Activated naive CD8-positive, alpha-beta T cell treated with anti-CD3 and anti-CD28 coated beads, Interleukin-2, amount 50 U/mL, for 16 hours (primary cell): ENCODE measurements at places on chromosomes 4 and X.

- no peak for DNase-seq
Observed at GRCh38 chrX:40945361-40945713, 139.9 kb upstream of the USP9X start.

DNA sequence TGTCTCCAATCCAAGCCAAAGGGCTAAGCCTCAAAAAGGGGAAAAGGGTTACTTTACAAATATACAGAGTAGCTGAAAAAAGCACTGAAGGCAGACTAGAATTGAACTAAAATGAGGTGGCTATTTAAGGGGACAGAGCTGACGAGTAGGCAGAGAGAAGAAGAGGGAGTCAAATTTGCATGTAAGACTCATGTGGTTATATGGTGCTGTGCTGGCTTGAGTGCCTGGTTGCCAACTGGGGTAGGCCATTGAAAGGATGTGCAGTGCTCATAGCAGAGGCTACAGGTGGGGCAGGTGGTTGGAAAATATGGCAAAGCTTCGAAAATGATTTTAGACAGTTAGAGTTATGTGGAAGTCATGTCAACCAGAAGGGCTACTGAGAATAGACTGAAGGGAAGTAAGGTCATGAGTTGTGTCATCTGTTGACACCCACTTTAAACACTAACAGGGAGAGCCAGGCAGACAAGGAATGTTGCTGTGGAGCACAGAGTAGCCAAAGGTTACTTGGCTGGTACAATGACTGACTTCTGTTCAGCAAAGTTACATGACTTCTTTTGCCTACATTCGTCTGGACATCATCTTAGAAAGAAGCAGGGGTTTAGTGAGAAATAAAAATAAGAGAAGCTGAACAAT lies 1210.4 kb downstream of the ADGRL3 start:
- no peak for DNase-seq

GRCh38 chrX:104098151-104098808 lies 14.0 kb upstream of the ZCCHC18 start:
- DNase-seq = peak; percentile 23

GRCh38 chr4:92497141-92497540 lies 193.4 kb downstream of the GRID2 start:
- no peak for DNase-seq

- DNase-seq = no peak
Observed at GRCh38 chr4:37837446-37837845, 11.0 kb downstream of the PGM2 start.

DNA sequence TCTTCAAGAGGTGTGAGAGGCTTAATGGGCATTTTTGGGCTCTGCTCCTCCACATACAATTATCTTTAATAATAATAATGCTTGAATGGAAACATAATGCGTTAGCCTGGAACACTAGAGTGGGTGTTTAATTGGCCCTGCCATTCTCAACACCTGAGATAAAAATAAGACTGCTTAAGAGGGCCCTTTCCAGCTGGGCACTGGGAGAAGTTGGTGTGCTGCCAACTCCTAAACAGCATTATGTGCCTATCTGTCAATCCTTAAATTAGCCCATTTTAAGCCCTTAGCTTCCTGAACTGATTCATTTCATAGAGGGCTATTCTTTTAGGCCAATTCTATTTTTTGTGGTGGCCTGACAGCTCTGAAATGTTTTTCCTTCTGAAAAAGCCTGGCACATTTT lies 211.1 kb upstream of the ZIC3 start:
- no peak for DNase-seq

DNA sequence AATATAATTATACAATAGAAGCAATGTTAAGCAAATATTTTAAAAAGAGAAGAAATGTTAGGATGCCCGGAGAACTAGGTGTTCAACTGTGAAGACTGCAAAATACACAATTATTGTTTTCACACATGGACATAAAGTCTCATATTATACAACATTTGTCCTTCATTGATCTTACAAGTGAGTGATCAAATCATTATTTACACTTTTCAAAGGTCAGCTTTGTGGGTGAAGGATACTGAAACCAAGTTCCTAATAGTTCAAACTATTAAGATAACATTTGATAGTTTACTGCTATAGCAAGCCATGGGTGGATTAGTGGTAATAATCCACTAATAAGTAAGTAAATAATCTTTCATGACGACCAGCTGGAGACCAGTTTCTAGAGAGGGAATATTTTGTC lies 23.3 kb downstream of the CTSO start:
- DNase-seq = no peak

DNA sequence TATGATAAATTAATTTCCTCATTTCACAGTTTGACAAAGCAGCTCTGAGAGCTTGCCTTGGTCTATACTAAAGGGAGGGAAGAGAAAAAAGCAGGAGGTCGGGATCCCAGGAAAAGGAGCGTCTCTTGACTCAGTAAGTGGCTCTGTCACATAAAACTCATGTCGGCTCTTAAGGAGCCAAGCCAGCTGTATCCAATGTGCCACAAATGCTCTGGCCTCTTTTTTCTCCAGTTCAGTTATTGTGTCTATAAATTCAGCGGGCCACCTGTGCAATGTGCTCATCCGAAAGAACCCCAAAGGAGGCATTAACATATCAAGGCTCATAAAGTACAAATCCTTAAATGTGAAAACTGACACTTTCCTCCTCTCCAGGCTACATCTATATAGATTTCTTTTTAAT lies 337.7 kb upstream of the FAM241A start:
- DNase-seq = no peak

- no peak for DNase-seq
Observed at GRCh38 chrX:133947996-133948395, 37.4 kb downstream of the GPC3 start.

- DNase-seq = peak; percentile 47
Observed at GRCh38 chr4:112523764-112524505, 8.0 kb upstream of the NEUROG2 start.

DNA sequence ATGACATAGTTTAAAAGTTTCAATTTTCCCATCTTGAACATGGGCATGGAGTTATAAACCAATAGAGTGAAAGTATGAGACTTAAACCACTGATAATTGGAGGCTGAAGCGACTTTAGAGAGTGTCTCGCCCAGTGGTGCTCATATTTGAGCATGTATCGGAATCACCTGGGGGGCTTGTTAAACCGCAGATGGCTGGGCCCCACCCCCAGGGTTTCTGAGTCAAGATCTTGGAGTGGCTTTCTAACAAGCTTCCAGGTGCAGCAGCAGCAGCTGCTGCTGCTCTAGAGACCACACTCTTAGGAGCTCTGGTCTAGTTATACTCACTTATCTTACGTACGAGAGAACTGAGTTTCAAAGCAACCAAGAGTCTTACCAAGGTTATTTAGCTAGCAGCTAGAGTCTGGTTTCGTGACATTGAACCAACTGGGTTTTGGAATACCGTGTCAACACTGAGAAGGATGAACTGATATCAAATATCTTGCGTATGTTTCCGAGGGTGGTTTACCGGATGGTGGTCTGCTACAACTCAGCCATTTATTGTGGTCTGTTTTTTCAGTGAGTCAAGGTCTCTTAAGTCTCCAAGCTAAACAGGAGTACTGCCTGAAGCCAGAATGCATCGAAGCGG lies 5.9 kb downstream of the PHEX start:
- no peak for DNase-seq
